Activated naive CD8-positive, alpha-beta T cell treated with anti-CD3 and anti-CD28 coated beads for 36 hours (primary cell): ENCODE measurements at places on chromosomes 1 and 21. TPM values are rescaled to one million over a fixed set of nuclear protein-coding genes. Genes with fewer than 3 reads are reported as not detected.

The RAB4A gene
- 36.0 TPM for total RNA-seq

The TEDDM1 gene
- total RNA-seq: not detected

The LRRC71 gene
- total RNA-seq: not detected

The FAM167B gene
- 0.32 TPM for total RNA-seq

The LAMC1 gene
- 0.42 TPM for total RNA-seq

The TFF1 gene
- not detected for total RNA-seq

The FOXD2 gene
- not detected for total RNA-seq

The DMRTA2 gene
- total RNA-seq: 0.08 TPM

The MAB21L3 gene
- total RNA-seq: 0.26 TPM

The SPRR3 gene
- not detected for total RNA-seq

The RNF186 gene
- not detected for total RNA-seq

The GIPC2 gene
- total RNA-seq: 0.20 TPM

The TBX15 gene
- not detected for total RNA-seq

The KLHL21 gene
- 31.2 TPM for total RNA-seq

The NUP210L gene
- total RNA-seq: 0.04 TPM

The ZNF648 gene
- total RNA-seq: not detected

The CLCA4 gene
- total RNA-seq: not detected

The LRRC40 gene
- 23.6 TPM for total RNA-seq

The WNT4 gene
- not detected for total RNA-seq

The TXNDC12 gene
- total RNA-seq: 36.1 TPM

The KRTAP19-3 gene
- not detected for total RNA-seq

The RHBG gene
- total RNA-seq: not detected

The CD48 gene
- 376 TPM for total RNA-seq

The RRAGC gene
- 10.0 TPM for total RNA-seq
